ENCODE measurements at places on chromosomes 2 and 18.

DNA sequence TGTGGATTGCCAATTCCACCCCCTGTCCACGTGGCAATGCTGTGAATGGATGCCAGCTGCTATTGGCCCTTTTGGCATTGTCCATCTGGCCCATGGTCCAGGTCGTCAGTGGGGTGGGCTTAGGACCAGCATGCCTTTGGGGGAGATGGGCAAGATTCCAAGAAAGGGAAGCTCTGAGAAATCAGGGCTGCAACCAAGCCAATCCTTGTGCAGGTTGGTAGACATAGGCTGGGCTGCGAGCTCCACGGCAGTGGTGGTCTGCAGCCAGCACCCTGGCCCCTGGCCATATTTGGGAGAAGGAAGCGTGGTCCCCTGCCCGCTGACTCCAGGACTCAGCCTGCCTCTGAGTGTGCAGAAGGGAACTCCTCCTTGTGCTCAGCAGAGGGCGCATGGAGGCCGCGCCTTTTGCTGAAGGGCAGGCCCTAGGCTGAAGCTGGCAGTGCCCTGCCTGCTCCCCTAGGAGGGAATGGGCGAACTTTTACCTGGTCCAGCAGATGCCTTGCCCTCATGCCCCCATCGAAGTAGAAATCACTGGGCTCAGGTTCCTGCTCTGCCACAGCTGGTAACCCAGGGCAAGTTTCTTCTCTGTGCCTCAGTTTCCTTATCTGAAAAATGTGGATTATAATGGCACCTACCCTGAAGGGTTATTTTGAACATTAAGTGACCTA, 5.4 kb downstream of the SPR start:
- peak; percentile 54 for DNase-seq

DNA sequence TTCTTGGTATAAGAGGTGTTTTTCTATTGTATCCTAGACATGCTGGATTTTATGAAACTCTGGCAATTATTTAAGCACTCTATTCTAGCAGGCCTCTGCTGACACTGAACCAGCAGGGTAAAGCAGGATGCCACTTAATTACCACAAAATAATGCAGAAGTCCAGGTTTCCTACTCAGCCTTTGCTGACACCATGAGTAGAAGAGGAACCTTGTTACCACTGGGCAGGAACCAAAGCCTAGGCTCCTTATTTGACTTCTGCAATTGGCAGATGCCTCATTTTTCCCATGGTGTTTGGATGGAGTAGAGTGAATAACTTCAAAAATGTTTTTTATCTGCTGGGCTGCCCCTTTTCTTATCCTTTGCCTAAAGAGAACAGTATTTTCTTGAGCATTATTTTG, 60.8 kb downstream of the THNSL2 start:
- no peak for DNase-seq

DNA sequence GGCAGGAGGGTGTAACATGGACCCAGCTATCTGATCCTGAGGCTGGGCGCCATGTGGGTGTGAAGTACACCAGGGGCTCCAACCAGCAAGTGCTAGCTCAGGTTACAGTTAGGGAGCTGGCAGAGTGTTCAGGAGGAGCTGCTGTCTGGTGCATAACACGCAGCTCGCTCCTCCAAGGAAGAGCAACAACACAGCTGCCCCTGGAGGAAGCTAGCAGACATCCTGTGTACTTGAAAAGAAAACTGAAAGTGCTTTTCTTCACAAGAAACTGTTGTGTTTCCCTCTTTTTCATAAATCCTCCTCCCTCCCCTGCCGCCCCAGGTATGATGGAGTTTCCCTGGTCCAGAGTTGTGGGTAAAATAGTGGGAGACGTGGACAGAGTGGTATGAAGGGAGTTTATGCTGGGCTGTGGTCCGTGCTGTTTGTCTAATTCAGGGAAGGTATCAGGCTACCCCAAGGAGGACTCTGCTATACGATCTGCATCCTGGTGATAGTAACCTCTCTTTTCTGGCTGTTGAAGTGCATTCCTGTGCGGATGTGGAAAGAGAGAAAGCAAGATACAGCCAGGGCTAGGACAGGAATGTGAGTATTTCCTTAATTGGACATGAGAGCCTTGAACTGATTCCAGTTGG, 6.1 kb upstream of the LBH start:
- peak; percentile 33 for DNase-seq

- no peak for DNase-seq
These were observed 45.4 kb upstream of the APCDD1 start for GRCh38 chr18:10409041-10409440.

DNA sequence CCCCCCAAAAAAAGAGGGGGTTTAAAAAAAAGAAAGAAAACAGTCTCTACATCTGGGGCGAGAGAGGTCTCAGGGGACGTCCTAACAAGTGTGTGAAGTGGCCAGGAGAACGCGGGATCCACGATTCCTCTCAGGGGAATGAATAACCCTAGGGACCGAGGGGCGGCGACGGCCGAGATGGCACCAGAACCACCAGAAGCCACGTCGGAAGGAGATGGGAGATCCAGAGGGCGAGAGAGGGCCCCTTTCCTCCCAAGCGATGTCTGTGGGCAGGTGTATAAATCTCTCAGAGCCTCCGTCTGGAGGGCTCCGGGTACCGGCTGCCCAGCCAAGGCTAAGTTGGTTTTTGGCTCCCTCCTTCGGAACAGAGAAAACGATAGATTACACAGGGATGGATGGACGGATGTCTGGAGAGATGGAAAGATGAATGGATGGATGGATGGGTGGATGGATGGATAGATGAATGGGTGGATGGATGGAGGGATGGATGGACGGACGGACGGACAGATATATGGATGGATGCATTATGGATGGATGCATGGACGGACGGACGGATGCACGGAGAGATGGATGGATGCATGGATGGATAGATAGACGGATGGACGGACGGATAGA, 1.7 kb downstream of the EPHA4 start:
- peak; percentile 27 for DNase-seq

DNA sequence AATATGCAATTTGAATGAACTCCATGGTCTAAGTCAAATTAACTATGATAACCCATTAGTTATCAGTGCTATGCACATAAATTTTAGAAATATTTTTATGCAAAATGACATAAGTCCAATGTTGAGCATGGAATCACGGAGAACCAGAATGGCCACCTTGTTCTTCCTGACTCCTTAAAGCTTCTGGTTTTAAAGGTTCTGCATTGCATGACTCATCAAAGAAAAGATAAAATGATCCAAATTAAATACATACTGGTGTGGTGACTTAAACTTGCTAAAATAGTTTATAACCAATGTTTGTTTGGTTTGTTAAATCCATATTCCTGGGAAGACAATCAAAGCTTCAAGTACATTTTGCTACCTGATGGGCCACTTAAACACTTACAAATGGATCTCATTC, 1146.9 kb upstream of the NRXN1 start:
- DNase-seq, result no peak

DNA sequence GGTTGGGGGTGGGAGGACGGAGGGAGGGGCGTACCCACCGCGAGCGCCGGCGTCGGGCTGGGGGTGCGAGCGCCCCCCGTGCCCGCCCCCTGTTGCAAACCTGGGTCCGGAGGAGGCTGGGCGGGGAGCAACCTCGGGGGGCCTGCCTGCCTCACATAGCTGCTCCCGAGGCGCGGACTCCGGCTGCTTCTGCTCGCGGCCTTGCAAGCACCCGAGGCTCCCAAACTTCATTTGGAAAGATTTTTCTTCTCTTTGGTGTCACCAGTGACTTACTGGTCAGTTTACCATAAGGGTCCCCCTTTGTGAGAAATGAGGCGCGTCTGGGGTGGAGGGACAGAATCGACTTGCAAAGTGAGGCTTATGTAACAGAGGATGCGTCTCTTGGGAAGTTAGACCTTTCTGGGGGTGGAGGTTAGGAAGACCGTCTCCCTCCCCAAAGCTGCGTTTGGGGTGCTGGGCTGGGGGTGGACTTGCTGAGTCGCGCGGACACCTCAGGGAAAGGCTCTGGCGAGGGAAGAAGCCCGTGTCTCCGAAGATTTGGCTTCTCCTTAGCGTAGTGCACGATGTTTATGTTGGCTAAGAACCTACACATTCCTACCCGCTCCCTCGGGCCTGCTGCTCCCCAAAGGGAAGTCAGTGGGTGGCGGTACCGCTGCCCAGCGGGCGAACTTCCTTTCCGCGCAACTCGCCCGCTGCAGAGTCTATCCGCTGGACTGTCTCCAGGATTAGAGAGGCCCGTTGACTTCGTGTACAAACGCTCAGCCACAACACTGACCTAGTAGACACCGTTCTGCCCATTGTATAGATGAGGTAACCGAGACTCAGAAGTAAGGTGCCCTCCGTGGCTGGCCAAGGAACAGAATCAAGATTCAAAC, 559 bp downstream of the TMEM37 start:
- no peak for DNase-seq

DNA sequence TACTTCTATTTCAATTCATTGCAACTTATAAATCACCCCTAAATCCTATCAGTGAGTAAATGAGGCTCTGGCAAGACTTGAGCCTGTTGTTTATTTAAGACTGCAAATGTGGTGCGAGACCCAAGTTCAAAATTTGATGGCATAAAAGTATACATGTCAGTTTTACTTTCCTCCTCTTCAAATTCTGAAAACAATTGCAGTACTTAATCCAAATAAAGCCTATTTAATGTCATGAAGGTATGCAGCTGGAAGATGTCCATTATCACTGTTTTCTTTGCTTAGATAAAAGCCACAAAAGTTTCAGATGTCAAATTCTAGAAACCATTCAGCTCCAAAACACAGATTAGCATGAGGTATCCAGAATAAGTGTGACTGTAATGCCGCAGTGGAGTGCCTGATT, 3.3 kb downstream of the APCDD1 start:
- DNase-seq, result no peak

- no peak for DNase-seq
These were observed 13.1 kb downstream of the TYMS start for GRCh38 chr18:670522-670921.

DNA sequence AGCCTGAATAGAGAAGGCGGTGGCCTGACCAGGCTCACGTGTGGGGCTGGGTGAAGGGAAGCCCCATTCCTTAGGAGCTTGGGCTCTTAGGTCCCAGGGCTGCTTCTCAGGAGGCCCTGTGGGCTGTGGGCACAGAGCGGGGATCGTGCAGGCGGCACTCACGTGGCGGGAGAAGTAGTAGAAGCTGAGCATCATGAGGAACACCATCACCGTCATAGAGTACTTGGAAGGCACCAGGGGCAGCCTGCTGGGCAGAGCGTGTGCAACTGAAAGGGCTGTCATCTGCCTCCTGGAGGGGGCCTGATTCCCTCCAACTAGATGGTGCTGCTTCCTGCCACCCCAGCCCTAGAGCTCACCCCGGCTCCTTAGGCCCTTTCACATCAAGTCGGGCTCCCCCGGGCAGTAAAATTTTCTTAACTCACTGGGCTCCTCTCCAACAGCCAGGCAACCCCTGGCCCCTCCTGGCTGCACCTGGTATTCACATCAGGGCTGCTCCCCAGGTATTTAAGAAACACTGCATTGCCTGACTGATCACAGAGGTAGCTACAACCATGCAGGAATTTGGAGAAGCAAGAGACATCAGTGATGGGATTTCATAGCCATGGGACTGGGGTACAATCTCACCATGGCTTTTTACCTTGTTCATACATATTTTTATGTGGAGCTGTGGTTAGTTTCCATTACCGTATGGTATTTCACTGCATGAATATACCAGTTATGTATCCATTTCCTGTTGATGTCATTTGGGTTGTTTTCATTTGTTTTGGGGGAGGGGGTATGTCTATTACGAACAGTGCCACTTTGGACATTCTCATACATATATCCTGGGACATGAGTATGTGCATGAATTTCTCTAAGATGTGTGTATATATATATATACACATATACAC, 32.9 kb downstream of the CENPO start:
- DNase-seq, result no peak

GRCh38 chr2:55763721-55764120, 70.1 kb upstream of the PNPT1 start:
- DNase-seq, result no peak

GRCh38 chr2:55590810-55591440, 26.5 kb downstream of the PPP4R3B start:
- no peak for DNase-seq

DNA sequence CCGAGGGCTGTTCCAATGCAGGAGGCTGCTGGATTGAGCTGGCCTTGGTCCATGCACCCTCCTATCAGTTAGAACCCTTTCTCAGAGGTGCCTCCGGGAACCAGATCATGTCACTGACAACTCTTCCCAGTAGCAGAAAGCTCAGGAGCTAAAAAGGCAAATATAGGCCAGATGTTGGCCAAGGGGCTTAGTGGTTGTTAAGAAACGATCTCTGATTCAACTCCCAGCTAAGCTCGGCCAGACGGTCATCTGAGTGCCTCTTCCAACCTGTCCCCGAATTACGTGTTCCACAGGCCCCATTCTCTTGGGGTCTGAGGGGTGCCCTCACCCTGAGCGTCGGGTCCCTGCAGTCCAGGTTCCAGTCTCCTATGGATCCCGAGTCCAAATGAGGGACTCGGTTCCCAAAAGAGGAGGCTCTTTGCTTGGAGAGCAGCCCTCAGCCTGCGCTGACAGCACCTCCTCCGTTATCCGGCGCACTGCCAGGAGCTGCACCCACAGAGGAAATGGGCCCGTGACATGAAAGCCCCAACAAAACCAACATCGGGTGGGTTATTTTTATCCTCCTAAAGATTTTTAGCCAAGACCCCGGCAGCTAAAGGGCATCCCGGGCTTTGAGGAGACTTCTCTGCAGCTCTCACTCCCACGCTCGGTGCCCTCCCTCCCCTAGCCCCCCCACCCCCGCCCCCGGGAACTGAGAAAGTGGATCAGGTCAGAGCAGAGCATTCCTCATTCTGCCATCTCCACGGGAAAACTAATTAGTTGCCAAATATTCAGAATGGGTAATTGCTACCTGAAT, 106.6 kb upstream of the ID2 start:
- no peak for DNase-seq

DNA sequence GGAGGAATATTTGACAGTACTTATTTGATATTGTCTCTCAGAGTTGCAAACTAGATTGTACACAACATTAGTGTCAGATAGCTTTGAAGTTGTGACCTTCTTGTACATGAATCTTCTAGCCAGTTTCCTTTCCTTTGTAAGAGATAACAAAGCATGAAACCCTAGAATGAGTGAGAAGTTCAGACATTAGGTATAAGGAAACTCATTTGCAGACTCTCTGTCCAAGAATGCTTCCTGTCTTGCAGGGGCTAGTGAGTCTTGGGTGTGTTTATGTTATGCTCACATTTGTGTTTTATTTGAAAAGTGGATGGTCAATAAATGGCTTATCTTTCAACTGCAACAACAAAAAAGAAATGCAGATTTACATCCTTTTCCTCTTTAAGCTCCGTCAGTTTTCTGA, 1.4 kb downstream of the BOD1L2 start:
- DNase-seq, result no peak

DNA sequence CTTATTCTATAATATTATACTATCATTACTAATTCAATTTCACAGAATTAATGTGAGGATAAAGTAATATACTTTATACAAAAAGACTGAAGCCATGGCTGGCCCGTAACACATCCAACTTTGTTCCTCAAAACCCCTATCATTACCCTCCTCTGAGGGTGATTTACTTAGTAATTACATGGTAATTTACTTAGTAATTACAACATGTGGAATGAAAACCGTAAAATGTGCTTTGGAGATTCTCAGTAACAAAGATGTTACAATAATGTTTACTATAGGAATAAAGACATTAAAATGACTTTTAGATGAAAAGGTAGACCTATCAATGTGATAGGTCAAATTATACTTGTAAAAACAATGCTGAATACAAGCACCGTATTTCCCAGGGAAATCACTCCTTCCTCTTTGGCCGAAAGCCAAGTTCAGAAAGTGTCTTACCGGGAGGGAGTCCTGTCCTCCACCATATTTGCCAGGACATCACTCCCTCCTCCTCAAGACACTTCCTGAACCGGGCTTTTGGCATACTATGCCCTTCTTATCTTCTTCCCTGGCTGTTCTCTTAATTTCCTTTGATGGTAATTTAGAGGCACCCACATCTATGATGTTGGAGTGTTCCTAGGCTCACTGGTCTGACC, 1047.8 kb downstream of the SOCS6 start:
- DNase-seq, result no peak
